ENCODE measurements at places on chromosomes 2 and 18. TPM values are rescaled to one million over a fixed set of nuclear protein-coding genes. Genes with fewer than 3 reads are reported as not detected.

Gene NR4A2
- total RNA-seq: 10.4 TPM

Gene CELF4
- not detected for total RNA-seq

DNA sequence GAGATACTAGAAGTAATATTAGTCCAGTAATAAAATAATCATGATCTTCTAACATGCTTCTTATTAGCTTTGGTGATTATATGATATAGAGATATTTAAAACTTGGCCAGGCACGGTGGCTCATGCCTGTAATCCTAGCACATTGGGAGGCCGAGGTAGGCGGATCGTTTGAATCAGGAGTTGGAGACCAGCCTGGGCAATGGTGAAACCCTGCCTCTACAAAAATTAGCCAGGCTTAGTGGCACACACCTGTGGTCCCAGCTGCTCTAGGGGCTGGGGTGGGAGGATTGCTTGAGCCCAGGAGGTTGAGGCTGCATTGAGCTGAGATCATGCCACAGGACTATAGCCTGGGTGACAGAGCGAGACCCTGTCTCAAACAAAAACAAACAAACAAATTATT is 87.0 kb downstream of the WDR7 start:
- no peak for DNase-seq
- no peaks in the 10 kb centered on the region for H3K4me1 ChIP-seq
- no peak overlapping the region for H3K4me3 ChIP-seq
- H3K27ac ChIP-seq: no peak overlapping the region

GRCh38 chr18:55491616-55492015 is 96.4 kb downstream of the TCF4 start:
- H3K4me3 ChIP-seq: no peak overlapping the region
- H3K27me3 ChIP-seq: no peaks in the 10 kb centered on the region
- no peaks in the 10 kb centered on the region for H3K4me1 ChIP-seq

- no peaks in the 10 kb centered on the region for H3K4me1 ChIP-seq
- no peak overlapping the region for H3K27ac ChIP-seq
- H3K4me3 ChIP-seq: no peak overlapping the region
- H3K36me3 ChIP-seq: no peaks in the 10 kb centered on the region
These were observed 274.7 kb downstream of the ZNF521 start for GRCh38 chr18:25077038-25077943.

Measured in aorta (tissue), 5 donors.